ENCODE measurements at places on chromosomes 4 and X. TPM values are rescaled to one million over a fixed set of nuclear protein-coding genes. Genes with fewer than 3 reads are reported as not detected.

DNA sequence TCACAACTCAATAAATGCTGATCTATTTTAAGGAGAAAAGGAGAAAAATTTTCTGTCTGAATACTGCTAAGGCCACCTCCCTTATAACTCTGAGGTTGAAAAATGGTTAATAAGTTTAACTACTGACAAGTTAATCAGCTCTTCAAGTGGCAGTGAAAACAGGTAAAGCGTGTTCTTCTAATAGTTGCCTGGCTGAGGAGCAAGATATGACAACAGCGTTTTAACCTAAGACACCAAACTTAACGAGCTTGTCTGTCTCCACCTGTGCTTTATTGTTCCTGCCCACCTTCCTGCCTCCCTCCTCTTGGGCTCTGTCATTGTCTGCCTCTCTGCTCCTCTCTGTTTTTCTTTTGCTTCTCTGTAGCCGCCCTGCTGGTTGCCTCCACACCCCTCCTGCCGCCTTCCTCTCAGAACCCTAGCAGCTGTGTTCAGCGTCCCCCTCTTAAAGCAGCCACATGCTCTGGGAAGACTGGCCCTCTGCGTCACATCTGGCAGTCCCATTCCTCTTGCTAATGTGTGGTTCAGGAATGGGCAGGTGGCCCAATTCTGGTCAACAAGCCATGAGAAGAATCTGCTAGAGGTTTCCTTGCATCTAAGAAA lies 4.3 kb upstream of the TSPAN5 start:
- H3K4me3 ChIP-seq, result peak overlapping the region; percentile 42
- H3K4me1 ChIP-seq, result peaks cover 62% of the 10 kb centered on the region
- H3K36me3 ChIP-seq, result no peaks in the 10 kb centered on the region
- H3K27ac ChIP-seq, result peak overlapping the region; percentile 76
- peak; percentile 66 for DNase-seq
- no peaks in the 10 kb centered on the region for H3K27me3 ChIP-seq

- H3K27me3 ChIP-seq, result no peaks in the 10 kb centered on the region
- no peak for DNase-seq
- H3K27ac ChIP-seq, result no peak overlapping the region
- no peak overlapping the region for H3K4me3 ChIP-seq
- no peaks in the 10 kb centered on the region for H3K36me3 ChIP-seq
These were observed 154.2 kb downstream of the NHS start for GRCh38 chrX:17529151-17529745.

Gene PCDH10
- polyA plus RNA-seq, result not detected

Gene NAP1L3
- 3.5 TPM for polyA plus RNA-seq
